ENCODE measurements at places on chromosomes 12 and 14.

DNA sequence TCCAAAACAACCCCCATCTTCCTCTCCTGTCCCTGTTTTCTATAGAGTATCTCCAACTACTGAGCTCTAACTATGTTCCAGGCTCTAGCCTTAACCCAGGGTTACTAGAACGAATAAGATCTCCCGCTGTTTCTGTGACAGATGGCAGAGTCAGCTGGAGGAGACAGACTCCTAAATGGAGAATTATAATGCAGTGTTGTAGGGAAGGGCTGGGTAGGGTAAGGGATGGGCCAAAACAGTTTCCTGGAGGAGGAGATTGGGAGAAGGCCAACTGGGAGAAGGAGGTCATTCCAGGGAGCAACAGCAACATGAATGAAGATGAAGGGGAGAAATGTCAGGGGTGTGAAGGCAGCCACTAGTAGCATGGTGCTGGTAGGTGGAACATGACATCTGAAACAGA lies 73.4 kb upstream of the ANO4 start:
- no peaks in the 10 kb centered on the region for H3K36me3 ChIP-seq
- DNase-seq = no peak
- H3K4me3 ChIP-seq = no peak overlapping the region
- no peak overlapping the region for H3K27ac ChIP-seq

- peak; percentile 45 for DNase-seq
- no peak overlapping the region for H3K4me3 ChIP-seq
- H3K27ac ChIP-seq = peak overlapping the region; percentile 57
- H3K36me3 ChIP-seq = no peaks in the 10 kb centered on the region
These were observed 122.7 kb downstream of the SLC38A6 start for GRCh38 chr14:61103541-61104339.

DNA sequence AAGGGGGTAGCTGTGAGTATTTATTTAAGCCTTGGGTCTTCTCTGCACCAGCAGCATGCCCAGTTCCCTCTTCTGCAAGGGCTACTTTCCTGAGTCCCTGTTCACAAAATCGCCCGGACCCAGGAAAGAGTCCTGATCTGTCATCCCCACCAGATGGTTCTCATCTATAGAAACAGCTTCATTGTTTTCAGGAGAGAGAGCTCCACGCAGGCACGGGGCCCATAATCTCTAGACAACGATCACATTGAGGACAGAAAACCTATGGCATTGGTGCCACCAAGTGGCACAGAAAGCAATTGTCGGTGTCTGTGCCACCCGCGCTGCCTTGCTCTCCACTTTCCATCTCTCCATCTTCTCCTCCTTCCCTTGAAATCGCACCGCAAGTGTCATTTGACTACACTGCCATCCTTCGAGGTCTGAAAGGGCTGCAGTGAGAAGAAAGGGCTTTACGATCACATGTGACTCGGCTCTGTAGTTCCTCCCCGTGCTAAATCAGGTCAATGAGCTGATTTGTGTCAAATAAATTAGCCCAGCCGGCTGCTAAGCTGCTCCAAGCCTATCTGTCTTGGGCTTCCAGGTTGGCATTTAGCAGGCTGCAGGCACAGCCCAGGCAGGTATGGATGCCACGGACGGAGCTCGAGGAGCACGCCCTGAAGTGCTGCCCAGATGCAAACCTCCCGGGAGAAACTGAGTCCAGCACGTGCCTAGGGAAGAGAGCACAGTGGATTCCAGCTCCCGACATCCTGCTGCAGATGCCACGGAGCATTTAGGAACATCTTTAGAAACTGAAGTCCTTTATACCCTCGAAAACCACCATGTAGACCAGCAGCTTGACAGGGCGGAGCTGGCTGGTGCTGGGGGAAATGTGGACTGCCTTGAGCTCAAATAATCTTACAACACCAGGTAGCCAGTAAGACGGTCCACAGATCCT lies 28.8 kb downstream of the SPRING1 start:
- peaks cover 10% of the 10 kb centered on the region for H3K27me3 ChIP-seq
- H3K36me3 ChIP-seq = peaks cover 3% of the 10 kb centered on the region
- no peaks in the 10 kb centered on the region for H3K4me1 ChIP-seq
- no peak overlapping the region for H3K4me3 ChIP-seq
- no peak for DNase-seq
- H3K27ac ChIP-seq = no peak overlapping the region

DNA sequence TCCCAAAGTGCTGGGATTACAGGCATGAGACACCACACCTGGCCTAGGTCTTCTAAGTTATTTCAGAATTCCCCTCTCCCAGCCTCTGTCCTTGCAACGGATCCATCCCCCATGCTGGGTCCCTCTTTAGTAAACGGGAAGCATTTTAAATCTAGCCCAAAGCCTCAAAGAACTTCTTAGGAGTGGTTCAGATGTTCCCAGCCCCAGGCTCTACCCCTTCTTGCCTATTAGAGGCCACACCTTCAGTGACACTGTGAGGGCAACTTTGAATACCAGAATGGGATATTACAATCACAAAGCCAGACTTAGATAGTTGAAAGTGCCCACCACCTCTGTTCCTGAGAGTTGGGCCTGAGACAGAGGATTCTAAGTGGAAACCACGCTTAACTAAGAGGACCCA lies 18.1 kb upstream of the SPPL3 start:
- no peak overlapping the region for H3K27ac ChIP-seq
- no peak overlapping the region for H3K4me3 ChIP-seq
- no peaks in the 10 kb centered on the region for H3K4me1 ChIP-seq
- no peaks in the 10 kb centered on the region for H3K27me3 ChIP-seq

DNA sequence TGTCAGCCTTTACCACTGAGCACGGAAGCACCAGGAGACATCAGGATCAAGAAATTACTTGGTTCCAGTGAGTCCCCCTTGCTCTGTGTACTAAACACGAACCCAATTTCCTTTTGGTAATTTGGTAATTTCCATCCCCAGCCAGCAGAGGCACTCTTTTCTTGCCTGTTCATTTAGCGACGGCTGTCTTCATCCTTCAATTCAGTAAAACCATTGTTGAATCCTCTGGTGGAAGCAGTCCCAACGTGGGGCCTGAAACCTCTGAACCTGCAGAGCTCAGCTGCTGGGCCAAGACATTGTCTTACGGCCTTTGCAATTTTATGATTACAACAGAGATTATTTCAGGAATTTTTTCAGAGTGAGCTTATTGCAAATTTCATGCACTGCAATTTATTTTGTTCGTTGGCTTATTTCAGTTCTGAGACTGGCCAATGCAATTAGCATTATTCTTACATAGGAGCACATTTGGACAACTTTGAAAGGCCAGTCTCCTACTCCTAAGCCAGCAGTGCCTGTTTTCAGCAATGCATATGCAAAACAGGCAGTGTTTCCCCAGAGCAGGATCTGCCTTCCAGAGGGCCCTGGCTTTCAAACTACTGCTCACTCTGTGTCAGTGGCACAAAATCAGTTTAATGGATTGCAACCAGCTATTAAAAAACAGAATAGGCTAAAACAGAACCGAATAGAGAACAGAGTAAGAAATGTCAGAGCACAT lies 372.9 kb upstream of the TMEM132C start:
- H3K27me3 ChIP-seq = no peaks in the 10 kb centered on the region
- no peak overlapping the region for H3K27ac ChIP-seq
- H3K4me1 ChIP-seq = no peaks in the 10 kb centered on the region
- H3K36me3 ChIP-seq = no peaks in the 10 kb centered on the region
- DNase-seq = no peak

DNA sequence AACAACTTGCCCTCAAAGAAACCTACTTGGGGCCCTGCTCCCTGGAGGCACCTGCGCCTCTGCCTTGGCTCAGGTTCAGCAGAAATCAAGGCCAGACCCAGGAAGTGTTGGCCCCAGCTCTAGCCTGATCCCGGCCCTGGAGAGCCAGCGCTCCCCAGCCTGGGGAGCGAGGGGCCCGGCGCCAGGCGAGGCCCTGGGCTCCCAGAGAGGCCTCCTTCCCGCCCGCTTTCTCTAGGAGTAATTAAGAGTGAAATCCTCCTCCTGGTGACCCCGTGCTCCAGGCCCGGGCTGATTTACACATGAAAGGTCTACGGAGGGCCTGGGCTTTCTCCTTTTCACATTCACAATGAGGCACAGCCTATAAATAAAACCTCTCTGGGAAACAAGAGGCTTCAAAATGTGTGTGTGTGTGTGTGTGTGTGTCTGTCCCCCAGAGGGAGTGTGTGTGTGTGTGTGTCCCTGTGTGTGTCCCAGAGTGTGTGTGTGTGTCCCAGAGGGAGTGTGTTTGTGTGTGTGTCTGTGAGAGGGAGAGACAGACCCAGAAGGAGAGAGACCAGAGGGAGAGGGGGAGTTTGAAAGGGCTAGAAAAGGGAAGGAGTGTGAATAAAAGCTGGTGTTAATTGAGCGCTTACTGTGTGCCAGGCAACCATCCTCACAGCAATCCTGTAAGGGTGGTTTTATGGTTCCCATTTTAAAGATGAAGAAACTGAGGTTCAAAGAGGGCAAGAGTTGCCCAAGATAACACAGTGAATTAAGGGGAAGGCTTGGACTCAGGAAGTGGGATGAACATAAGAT lies 23.8 kb upstream of the COX6A1 start:
- H3K4me1 ChIP-seq = peaks cover 12% of the 10 kb centered on the region
- no peak overlapping the region for H3K4me3 ChIP-seq
- peak overlapping the region; percentile 30 for H3K27ac ChIP-seq
- no peaks in the 10 kb centered on the region for H3K27me3 ChIP-seq

DNA sequence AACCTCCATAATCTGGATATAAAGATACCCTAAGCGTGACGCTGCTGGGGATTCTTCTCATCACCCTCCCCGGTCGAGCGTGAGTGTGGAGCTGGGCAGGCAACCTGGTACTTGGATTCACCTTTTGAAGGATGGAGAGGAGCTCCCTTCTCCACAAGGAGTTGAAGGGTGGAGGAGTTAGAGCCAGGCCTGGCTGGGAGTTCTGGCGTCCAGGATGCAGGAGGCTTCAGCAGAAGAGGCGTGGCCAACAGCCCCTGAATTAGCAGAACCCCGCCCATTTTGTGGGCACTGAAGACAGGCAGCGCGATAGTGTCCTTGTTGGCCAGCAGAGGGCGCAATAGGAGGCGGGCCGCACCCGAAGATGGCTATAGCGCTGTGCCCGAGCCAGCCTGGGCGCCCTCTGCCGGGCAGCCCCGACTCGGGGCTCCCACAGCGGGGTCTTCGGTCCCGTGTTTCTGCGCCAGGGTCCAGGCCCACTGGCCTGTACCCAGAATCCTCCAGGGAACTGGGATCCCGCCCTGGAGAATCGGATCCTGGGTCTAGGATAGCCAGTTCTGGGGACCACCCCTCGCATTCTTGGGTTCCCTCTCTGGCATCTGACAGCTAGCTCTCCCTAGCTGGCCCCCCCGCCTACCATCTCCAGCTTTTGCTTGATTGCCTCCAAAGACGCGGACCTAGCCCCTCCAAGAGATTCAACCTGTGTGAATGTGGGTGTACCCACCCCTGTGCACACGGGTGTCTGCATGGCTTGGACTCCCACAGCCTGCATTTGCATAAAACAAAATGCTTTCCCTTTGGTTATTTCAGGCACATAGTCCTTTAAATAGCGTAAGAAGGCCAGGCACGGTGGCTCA lies 26.0 kb upstream of the SMUG1 start:
- no peak overlapping the region for H3K4me3 ChIP-seq
- H3K27ac ChIP-seq = no peak overlapping the region
- peaks cover 6% of the 10 kb centered on the region for H3K4me1 ChIP-seq
- H3K27me3 ChIP-seq = peaks cover 81% of the 10 kb centered on the region
- no peaks in the 10 kb centered on the region for H3K36me3 ChIP-seq

GRCh38 chr14:61065656-61066055 lies 84.6 kb downstream of the SLC38A6 start:
- DNase-seq = no peak
- no peaks in the 10 kb centered on the region for H3K36me3 ChIP-seq
- no peaks in the 10 kb centered on the region for H3K27me3 ChIP-seq

DNA sequence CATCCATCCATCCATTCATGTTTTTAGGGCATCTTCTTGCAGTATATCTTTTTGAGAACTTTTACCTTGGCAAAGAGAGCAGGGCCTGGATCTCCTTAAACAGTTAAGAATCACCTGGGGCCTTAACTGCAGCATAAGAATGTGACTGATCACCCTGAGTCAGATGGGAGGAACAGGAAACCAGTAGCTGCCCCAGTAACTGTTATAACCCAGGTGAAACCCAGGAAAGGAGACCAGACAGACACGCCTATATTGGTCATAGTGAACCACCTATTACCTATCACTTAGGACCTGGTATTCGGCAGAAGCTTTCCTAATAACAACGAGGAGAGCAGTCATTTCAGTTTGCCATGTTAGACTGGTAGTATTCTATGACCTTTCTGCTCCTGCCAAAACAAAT lies 43.4 kb upstream of the NR2C1 start:
- peaks cover 7% of the 10 kb centered on the region for H3K36me3 ChIP-seq
- H3K27me3 ChIP-seq = no peaks in the 10 kb centered on the region
- H3K4me1 ChIP-seq = no peaks in the 10 kb centered on the region
- no peak overlapping the region for H3K27ac ChIP-seq
- H3K4me3 ChIP-seq = no peak overlapping the region

- H3K27me3 ChIP-seq = no peaks in the 10 kb centered on the region
- no peaks in the 10 kb centered on the region for H3K4me1 ChIP-seq
These were observed 21.7 kb downstream of the ANKRD13A start for GRCh38 chr12:110020956-110021355.

- no peak for DNase-seq
- peaks cover 4% of the 10 kb centered on the region for H3K4me1 ChIP-seq
- no peaks in the 10 kb centered on the region for H3K27me3 ChIP-seq
- H3K4me3 ChIP-seq = no peak overlapping the region
- peaks cover 5% of the 10 kb centered on the region for H3K36me3 ChIP-seq
- H3K27ac ChIP-seq = no peak overlapping the region
These were observed 119.7 kb upstream of the DNM1L start for GRCh38 chr12:32559434-32559833.

- no peak for DNase-seq
- no peak overlapping the region for H3K27ac ChIP-seq
- H3K4me1 ChIP-seq = no peaks in the 10 kb centered on the region
- H3K27me3 ChIP-seq = no peaks in the 10 kb centered on the region
- no peaks in the 10 kb centered on the region for H3K36me3 ChIP-seq
These were observed 80.8 kb upstream of the C12orf71 start for GRCh38 chr12:27163048-27163715.
